ENCODE measurements at places on chromosomes 16 and 17. TPM values are rescaled to one million over a fixed set of nuclear protein-coding genes. Genes with fewer than 3 reads are reported as not detected.

DNA sequence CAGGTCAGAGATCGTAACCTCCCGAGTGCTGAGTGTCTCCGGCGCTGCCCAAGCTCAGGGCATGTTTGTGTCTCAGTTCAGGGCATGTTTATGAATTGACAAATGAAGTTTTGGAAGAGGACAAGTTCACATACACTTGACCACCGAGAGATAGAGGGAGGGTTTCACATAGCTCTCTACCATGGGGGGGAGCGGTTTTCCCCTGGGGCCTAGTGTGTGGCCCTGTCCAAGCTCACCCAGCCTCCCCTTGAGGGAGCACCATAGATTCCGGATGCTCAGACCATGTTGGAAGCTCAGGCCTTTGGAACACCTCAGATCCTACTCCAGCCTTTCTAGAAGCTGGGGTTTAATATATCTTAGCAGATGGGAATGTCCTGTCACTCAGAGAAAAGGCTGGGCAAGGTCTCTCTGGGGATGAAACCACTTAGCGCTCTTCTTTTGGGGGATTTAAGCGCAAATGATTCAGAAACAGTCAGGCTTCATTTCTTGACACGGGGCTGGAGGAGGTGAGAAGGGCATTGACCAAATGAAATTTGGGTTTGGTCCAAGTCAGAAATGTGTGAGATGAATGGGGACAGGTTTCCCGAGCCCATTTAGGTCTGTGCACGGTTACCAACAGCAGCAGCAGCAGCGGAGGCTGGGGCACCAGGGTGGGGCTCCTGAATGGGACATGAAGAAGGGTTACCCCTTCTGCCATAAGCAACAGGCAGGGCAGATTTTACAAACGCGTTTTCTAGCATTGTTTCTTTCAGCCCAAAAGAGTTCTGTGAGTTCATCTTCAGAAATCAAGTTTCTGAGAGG is 96.6 kb downstream of the METRNL start:
- DNase-seq: no peak

GRCh38 chr16:85600078-85600477 is 13.0 kb upstream of the GSE1 start:
- DNase-seq: no peak

CCL23 gene
- not detected for total RNA-seq

DNA sequence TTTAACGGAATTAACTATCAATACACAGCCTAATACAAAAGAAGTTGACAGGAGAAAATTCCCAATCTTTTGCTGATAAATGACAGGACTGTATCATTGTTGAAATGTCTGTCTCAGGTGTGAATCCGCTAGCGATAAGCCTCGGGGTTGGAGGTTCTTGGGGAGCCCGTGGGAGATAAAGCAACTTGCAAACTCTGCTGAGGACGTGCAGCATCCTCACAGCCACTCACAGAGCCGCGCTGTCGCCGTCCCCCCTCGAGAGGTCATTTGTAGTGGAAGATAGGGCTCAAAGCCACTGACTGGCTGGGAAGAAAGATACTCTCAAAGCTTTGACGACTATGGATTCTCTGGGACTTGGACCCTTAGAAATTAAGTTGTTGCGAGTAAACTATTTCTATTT is 17.0 kb downstream of the MAP1LC3B start:
- DNase-seq: no peak

DNA sequence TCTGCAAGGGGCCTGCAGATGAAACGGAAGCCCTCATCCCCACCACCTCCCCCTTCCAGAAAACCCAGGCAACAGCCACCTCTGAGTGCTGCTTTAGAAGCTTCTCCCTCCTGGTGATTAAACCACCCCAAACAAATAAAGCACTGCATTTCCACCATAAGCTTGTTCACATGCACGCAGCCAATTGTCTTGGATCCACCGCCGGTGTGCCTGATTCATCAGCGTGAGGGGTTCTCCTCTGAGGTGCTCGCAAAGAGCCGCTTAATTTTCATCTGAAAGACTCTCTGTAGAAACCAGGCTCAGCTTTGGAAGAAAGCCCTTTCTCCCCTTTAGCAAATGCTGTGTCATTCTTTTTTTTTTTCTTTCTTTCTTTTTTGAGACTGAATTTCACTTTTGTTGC is 155.2 kb upstream of the EEF2KMT start:
- no peak for DNase-seq

DNA sequence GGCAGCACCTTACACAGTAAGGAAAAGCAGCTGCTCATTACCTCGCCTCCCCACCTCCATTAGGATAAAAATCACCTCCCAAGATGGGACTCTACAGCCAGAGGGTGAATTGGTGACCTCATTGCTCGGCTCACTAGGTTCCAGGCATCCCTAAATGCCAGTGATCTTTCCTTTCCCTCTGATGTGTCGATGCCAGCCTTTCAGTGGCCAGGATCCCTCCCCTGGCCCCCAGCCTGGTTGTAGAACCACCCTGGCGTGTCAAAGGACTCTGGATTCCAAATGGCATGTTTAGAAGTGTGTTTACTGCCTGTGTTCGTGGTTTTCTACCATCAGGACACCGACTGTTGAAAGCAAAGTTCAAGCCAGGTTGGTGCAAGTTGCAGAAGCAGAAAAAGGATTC is 72.1 kb upstream of the LYRM9 start:
- DNase-seq: no peak

GRCh38 chr16:83532634-83533033 is 275.1 kb upstream of the HSBP1 start:
- DNase-seq: no peak

NFE2L1 gene
- 101 TPM for total RNA-seq

- no peak for DNase-seq
These were observed 20.9 kb downstream of the AKTIP start for GRCh38 chr16:53482123-53482522.

GRCh38 chr17:79951361-79952264 is 84.1 kb downstream of the TBC1D16 start:
- DNase-seq: peak; percentile 79

HSPB9 gene
- total RNA-seq: not detected

HASPIN gene
- 17.0 TPM for total RNA-seq

DNA sequence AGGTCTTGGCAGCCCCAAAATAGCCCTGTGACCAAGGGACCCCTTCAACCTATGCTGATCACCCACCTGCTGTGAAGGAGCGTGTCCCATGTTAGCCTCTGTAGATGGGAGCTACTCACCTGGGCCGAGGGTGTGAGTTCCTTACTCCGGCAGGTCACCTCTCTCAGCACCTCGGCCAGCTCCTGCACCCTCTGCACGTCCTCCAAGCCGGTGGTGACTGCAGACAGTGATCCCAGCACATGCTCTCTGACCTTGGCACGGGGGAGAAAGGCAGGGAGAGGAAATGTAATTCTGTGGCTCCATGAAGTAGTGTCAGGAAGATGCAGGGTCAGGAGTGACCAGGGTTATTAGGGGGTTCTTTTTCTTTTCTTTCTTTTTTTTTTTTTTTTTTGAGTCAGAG is 67.7 kb upstream of the BCO1 start:
- no peak for DNase-seq

GRCh38 chr17:76435751-76436150 is 17.2 kb downstream of the UBE2O start:
- DNase-seq: no peak
